T-helper 2 cell (primary cell): ENCODE measurements at places on chromosomes 13 and 19.

GRCh38 chr19:16660763-16661479 lies at the start of gene TMEM38A:
Gene TMEM38A, plus strand, starts transcription at chr19:16661139. Its CDS starts 79 bp downstream, at chr19:16661218.
- DNase-seq, result peak; percentile 44

DNA sequence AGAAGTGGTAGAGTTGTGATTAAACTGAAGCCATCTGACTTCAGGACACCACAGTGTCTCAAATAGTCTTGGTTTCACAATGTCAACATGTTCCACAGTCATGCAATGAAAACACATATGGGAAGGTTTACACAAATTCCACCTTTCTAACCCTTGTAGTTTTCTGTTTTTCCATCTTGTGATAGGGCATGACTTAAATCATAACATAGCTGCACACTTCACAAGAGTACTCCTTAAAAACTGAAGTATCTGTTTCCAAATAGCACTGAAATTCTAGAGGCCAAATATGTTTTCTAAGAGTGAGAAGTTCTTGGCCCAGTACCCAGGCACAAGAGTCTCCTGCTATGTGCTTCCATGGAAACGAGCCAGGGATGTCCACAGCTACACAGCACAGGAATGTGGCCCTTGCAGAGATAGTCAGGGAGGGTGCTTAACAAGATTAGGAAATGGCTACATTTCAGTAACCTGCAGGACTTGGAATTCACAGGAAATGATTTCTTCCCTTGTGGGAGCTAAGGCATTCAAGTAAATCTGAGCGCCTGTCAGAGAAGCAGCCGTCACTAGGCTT lies 269.1 kb downstream of the NDFIP2 start:
- DNase-seq, result no peak

- DNase-seq, result no peak
Observed at GRCh38 chr19:32653599-32653915, 21.4 kb downstream of the ANKRD27 start.

DNA sequence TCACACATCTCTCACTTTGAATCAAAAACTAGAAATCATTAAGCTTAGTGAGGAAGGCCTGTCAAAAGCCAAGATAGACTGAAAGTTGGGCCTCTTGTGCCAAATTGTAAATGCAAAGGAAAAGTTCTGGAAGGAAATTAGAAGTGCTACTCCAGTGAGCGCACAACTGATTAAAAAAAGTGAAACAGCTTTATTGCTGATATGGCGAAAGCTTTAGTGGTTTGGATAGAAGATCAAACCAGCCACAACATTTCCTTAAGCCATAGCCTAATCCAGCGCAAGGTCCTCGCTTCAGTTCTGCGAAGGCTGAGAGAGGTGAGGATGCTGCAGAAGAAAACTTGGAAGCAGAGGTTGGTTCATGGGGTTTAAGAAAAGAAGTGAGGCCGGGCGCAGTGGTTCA lies 7.6 kb downstream of the PCCA start:
- DNase-seq, result no peak
